ENCODE measurements at places on chromosomes 2 and 18.

DNA sequence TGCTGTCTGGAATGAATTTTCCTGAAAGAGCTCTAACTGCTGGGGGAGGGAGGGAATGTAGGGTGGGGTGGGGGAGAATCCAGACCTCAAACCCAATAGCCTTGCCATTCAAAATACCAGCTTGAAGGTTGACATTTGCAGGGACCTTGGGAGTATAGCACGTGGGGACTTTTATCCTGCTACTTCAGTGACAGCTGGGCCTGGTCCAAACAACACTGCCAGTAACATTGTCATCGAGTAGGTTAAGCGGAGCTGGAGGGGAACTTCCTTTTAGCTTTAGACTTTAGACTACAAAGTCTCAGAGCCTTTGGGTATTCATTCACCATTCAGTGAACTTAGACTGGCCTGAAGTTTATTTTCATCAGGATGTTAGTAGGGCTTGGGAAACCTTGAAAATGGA is 248.7 kb downstream of the MEIS1 start:
- peak; percentile 19 for DNase-seq

DNA sequence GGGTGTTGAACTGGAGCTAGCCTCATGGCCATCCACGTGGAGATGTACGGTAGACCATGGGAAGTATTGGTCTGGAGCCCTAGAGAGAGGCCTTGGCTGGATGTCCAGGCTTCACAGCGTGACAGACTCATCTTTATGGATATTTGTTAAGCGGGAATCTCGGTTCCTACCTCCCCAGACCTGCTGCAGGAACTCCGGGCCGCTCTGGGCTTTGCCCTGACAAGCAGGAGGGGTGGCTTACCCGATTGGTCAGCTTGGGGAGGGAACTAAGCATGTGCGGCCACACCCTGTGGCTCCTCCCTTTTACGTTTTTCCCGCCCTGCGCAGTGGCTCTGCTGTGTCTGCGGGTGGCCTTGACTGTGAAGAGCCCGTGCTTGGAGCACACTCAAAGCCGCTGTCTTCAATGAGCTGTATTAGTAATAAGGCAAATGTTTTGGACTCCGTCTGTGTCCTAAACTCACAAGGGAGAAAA is 52.3 kb downstream of the PAPOLG start:
- DNase-seq = no peak

DNA sequence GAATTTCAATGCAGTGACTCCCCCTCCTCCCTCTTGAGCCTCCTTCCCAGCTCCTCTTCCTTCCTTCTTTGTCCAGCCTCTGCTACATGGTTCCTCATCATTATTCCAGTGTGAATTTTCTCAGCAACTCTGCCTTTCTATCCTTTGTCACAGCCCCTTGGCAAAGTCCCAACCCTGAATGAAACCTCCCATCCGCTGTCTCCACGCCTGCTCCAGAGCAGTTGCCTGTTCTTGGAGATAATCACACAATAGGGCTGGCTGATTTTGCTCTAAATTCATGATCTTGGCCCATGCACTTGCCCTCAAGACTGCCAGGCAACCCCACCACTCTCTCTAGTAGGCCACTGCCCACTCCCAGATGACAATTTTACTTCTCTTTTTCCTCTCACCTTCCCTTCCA is 61.4 kb downstream of the BCL2L11 start:
- DNase-seq = no peak

DNA sequence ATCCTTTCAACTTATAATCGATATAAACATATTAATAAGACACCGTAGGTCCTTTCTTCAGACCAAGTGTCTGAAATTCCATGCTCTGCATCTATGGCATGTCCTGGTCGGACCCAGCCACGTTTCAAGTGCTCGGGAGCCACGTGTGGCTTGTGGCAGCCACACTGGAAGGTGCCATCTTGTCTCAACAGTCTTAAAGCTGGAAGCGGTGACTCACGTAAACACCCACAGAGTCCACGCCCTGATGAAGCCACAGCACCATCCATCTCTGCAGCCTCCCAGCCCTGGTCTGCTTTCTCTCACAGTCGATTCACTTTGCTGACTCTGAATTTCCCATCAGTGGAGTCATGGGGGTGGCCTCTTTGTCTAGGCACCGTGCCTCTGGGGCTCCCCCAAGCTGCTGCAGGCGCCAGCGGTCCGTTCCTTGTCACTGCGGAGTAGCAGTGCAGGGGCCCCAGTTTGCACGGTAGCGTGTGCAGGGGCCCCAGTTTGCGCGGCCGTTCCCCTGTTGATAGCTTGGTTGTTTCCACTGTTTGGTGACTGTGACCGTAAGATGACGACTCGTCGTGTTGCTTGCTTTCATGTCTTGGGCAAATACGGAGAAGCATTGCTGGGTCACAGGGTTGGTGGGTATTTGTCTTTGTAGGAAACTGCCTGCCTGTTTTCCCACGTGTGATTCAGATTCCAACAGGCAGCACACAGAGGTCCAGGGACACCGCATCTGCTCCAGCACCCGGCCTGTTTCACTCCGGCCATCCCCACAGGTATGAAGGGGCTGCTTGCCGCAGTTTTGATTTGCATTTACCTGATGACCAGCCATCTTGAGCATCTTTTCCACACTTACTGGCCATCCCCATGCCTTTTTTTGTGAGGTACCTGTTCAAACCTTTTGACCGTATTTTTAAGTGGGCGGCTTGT is 240.3 kb downstream of the HDAC4 start:
- no peak for DNase-seq

DNA sequence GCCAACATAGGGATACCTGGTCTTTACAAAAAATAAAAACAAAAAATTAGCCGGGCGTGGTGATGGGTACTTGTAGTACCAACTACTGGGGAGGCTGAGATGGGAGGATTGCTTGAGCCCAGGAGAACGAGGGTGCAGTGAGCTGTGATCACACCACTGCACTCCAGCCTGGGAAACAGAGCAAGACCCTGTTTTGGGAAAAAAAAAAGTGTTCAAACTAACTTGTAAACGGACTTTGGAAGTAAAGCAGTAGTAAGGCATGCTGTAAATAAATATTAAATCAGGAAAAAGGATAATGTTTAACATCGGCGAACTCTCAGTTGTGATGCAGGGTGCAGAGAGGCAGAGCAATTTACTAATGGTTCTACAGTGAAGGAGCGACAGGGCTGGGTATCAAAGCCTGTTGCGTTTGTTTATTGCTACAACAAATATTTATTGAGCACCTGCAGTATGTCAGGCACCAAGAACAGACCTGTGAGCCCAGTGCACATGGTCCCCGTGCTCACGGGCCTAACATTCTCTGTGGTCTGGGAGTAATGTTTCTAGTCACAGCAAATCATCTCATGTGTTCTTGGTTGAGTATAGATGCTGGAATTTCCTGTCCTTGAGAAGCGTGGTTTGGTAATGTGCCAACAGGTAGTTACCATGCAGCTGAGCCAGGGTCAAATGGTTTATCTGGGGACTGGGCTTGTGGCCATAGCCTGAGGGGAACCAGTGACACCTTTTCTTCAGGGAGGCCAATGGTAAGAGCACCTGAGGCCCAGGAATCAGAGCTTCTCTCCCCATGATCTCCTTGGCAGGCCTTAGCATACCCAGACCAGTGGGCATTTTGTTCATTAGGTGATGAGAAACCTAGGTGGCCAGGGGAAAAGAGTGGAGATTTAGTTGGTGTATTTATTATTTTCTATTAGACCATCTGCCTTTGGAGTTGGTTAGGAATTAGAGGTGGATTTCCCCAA is 27.9 kb upstream of the GREB1 start:
- DNase-seq = no peak

DNA sequence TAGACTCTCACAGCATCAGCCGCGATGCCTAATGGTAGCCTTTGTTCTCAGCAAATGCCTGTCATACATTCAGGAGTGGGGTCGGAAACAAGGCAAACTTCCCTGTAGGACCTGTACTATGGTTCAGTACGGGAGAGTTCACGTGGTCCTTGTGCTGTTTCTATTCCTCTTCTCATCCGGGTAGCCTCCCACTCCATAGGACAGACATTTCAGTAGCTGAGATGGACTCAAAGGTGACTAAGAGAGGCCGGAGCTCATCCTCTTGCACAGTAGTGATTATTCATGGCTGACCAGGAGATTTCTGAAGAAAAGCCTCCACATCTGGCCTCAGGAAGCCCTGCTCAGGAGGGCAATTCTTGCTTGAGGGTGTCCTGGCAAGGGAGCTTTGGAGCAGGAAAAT is 117.8 kb upstream of the SPRED2 start:
- DNase-seq = no peak

GRCh38 chr2:233411162-233411561 is 56.9 kb downstream of the DGKD start:
- DNase-seq = no peak

DNA sequence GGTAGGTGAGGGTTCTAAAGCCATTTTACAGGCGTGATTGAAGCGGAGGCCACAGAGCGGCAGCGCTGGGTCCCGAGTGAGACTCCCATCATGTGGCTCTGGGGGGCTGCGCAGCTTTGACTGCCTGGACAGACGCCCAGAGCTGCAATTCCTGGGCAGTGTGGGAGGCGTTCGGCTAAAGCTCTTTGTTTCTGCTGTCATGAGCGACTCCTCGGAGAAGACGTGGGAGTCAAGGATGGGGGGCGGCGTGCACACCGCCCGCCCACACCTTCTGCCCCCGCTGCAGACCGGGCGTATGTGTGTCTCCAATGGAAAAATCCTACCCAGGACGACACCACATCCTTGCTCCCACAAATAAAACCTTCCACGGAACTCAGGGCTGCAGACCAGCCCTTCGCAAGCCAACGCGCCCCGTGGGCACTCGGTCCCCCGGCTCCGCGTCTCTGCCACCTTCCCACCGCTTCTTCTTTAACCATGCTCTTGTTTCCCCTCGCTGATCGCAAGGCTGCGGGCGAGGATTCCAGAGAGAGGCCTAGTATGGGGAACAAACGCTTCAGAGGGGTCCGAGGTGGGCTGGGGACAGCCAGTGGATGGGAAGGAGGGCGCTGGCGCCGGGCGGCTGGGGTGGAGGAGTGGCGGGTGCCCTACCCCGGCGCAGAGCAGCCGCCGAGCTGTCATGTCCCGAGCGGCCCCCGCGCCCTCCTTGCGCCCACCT is 680 bp upstream of the LBH start:
- DNase-seq = peak; percentile 81

GRCh38 chr2:187617905-187618304 is 63.7 kb upstream of the TFPI start:
- no peak for DNase-seq

All from heart right ventricle (tissue), 16 donors.